Keratinocyte (primary cell): ENCODE measurements at places on chromosomes 7 and 10.

DNA sequence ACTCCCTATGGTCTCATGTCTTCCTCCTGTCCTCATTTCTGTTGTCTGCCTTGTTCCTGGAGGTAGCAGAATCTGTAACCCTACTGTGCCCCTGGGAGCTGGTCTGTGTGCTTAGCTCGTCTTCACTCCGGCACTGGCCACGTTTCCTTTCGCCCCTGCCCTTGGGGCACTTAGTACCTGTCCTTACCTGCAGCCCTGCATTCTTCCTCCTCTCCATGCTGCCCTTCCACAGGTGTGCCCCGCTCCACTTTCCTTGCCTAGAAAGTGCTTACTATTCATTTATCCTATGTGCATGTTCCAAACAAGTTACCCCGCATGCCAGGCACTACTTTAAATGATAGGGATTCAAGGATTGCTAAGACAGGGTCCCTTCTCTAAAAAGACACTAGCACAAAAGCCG is 199.9 kb upstream of the ZMIZ1 start:
- DNase-seq: no peak

- no peak for DNase-seq
Measured at GRCh38 chr7:74722153-74722552, 51.7 kb upstream of the NCF1 start.

GRCh38 chr7:15977663-15978062 is 291.2 kb upstream of the MEOX2 start:
- no peak for DNase-seq

- no peak for DNase-seq
Measured at GRCh38 chr10:125016611-125017202, 74.8 kb downstream of the ZRANB1 start.

- peak; percentile 45 for DNase-seq
Measured at GRCh38 chr7:139734395-139734794, 43.4 kb downstream of the HIPK2 start.

DNA sequence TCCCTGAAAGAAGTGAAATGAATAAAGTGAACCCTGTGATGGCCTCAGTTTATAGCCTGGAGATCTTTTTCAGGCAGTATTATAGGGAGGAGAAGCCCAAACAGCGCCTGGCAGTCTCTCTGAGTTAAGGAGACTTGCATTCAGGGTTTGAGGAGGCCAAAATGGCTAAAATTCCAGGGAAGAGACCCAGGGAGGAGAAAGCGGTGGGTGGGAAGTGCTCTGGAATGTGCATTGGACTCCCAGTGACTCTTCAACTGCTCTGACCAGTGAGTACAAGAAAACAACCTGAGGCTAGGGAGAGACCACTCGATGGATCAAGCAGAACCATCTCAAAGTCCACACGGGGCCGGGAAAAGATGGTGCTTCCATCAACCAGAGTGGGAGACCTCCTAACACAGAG is 35.3 kb upstream of the EPHB6 start:
- no peak for DNase-seq

GRCh38 chr7:37128327-37129034 is 320.2 kb downstream of the ELMO1 start:
- DNase-seq: no peak
